ENCODE measurements at places on chromosomes 6 and 20.

- DNase-seq, result no peak
These were observed 455.3 kb downstream of the HACE1 start for GRCh38 chr6:104404377-104404776.

GRCh38 chr6:21022343-21023107 is 488.3 kb downstream of the CDKAL1 start:
- no peak for DNase-seq

- DNase-seq, result no peak
These were observed 25.0 kb downstream of the HEBP2 start for GRCh38 chr6:138428944-138429598.

DNA sequence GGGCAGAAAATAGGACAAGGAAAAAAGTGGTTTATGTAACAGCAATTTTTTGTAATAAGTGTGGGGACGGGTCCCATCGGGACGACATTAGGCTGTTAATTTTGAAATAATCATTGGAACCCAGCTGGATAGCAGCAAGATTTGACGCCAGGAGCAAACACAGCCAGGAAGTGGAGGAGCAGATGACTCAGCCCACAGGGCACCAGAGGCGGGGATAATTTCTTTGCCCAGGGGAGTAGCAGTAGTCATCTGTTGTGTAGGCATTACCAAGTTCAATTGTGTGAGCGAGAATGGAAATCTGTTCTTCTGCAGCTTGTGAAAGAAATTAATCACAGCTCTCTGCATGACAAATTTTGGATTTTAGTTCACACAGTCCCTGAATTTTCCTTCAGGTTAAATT is 22.6 kb upstream of the RIN2 start:
- DNase-seq, result peak; percentile 89

DNA sequence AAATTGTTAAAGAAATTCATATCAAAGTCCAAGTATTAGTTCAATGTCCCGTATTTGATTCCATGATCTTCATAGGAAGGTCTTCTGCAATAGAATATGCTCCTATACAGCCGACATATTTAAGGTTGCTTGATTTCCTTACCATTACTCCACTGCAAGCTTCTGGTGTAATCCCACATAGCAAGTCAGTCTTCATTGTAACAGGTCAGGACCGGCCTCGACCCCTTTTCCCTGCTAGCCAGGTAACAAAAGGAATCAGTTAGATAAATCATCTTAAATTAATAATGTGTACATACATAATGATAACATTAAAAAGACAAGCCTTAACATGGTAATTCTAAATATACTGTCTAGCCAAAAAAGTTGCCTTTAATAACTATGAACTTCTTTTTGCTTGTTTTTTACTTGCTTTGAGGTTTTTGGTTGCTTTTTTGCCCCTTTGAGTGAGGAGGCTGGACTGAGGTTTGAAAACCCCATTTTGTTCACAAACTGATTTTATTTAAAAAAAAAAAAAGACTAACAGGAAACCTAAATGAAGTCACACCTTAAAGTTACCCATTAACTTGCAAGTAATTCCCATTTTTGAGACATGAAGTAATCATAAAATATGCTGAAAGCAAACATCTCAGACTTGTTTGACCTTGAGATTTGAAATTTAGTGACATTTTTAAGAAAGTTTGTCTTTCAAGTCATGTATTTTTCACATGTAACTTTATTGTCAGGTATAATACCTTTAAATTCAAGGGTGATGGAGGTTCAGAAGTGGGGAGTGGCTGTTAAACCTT is 19.2 kb upstream of the SNX14 start:
- no peak for DNase-seq

Data from DMS 273 treated with DMSO at 0.1 percent for 48 hours (cell line).